ENCODE measurements at places on chromosomes 4 and X.

DNA sequence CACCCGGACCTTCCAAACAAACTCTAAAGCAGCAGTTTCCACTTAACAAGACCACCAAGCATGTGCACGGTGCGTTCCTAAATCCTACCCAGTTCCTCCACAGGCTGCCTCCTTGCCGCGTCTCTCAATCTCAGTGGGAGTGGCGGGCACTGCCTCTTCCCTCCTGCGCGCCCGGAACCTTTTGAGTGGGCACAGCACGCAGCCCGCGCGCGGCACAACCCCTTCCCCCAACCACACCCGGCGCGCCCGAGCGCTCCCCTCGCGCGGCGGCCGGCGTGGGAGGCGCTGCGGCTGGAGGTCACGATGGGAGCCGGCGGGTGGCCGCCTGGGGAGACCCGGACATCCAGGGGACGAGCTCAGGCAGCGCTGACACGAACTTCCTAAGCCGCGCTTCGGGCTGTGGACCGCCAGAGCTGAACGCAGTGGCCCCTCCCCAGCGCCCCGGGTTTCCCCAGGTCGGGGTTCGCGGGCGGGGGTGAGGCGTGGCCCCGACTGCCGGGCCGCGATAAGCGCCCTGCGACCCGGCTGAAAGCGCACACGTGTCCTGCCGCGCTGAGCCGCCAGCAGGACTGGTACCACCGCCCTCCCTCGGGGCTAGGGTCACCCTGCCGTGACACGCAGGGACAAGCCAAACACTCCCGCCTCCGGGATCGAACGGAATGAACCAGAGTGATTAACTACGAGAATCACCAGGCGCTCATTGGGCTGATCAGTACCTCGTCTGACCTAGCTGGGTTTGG lies at the start of gene ABCG2:
ABCG2 (minus strand) TSS at position 151 of the 740 bp plus-strand sequence. CDS start 18,644 bp downstream, outside the sequence.
- peak; percentile 72 for DNase-seq

- DNase-seq, result peak; percentile 49
These were observed 2.0 kb downstream of the ARSJ start for GRCh38 chr4:113977526-113977855.

DNA sequence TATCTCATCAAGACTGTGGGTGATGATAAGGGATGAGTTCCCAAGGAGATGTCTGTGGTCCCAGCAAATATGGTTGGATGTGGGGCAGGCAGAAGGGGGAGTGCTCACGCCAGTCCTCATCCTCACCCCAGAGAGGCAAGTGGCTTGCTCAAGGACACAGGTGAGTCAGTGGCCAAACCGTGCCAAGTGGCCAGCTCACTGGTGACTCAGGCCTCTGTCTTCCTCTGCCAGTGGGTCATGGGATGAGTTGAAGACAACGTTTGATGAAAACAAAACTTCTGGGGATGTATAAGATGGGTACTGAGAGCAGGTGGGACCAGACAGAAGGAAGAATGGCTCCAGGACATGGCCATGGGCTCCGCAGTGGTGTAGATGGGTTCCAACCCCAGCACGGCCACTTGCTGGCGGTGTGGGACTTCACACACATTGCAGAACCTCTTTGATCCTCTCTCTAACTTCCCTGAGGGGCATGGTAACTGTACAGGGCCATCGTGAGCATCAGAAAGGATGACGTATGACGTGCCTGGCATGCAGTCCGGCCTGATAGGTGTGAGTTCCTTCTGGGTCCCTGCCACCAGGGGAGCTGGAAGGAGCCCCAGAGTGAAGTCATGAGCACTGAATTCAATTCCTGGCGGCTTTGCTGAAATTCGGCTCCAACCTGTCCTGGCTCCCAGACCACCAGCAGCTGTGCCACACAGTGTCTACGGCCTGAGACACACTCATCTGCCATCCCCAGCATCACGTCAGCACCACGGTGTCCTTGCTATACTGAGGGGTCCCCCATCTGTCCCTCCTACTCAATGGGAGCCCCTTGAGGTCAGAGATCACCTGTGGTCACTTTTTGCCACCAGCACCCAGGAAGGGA lies 41.3 kb upstream of the GPR78 start:
- peak; percentile 93 for DNase-seq

DNA sequence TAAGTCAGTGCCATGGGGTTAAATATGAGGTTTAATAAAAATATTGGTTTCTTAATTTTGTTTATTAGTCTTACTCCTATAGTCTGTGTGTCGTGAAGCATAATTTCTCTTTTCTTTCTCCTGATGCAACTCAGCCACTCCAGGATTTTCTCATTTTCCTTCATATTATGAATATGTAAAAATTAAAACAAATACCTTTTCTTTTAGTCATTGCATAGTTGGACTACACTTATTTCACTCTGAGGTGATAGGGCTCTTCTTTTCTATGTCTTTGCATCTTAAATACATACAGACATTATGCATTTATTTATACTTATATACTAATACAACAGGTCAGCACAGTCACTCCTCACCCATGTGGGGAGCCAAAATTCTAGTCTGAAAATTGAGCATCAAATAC lies 19.1 kb downstream of the GALNT7 start:
- no peak for DNase-seq

- no peak for DNase-seq
These were observed 200.0 kb downstream of the BCOR start for GRCh38 chrX:39897741-39898097.

DNA sequence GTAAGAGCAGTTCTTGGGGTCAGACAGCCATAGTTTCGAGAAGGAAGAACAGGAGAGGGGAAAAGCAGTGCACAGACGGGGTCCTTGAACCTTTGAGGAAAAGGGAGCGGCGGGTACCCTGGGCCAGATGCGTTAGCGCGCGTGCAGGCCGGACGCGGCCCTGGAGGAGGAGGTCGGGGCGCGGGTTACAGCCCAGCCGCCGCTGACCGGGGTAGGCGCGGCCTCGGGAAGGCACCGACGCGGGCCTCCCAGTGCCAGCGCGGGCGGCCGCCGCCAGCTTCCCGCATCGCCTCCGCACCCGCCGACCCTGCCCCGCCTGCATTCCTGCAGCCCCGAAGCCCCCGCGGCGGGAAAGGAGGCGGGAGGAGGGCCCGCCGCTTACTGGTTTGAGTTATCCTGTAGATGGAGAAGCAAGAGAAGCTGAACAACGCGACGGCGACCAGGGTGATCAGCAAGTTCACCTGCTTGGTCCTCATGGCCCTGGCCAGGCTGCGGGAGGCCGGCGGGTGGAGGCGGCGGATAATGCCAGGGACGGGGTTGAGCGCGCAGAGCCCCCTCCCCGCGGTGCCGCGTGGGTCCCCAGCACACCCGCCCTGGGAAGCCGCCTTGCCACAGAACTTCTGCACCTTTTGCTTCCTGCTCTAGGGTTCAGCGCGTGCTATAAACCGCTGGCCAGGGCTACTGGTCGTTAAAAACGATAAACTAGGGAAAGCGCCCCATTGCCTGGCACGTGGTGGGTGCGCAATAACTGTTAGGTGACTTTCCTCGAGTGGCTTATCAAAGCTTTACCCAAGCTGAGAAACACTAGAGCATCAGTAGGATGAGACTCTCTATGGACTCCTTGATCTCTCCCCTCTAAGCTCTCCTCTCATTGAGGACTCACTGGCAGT lies at the start of gene MGAT4D:
MGAT4D (minus strand) TSS at position 547 of the 890 bp plus-strand sequence; CDS start at position 476, 71 bp downstream.
- no peak for DNase-seq

DNA sequence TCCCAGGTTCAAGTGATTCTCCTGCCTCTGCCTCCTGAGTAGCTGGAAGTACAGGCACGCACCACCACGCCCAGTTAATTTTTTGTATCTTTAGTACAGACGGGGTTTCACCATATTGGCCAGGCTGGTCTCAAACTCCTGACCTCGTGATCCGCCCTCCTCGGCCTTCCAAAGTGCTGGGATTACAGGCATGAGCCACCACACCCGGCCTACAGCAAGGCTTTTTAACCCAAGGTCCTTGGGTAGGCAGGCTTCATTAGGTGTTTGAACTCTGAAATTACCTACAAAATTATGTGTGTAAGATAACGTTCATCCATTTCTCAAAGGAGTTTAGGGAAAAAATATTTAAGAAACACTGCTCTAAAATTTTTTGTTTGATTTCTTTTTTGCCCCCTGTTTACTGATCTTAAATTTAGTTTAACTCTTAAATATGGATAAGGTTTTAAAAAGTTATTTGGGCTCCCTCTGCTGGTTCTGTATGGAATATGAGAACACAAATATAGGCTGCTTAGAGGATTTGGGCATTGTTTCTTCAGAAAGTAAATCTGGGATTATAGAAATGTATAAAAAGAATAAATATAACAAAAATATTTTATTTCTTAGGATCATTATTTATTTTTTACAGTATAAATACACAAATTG lies 92.8 kb downstream of the CBR4 start:
- DNase-seq, result peak; percentile 60

- DNase-seq, result peak; percentile 55
These were observed 21.4 kb upstream of the NOX1 start for GRCh38 chrX:100895365-100896075.

GRCh38 chrX:53294024-53294648 lies 12.8 kb upstream of the IQSEC2 start:
- DNase-seq, result peak; percentile 30

- DNase-seq, result no peak
These were observed 21.4 kb upstream of the SMIM14 start for GRCh38 chr4:39660045-39660444.

DNA sequence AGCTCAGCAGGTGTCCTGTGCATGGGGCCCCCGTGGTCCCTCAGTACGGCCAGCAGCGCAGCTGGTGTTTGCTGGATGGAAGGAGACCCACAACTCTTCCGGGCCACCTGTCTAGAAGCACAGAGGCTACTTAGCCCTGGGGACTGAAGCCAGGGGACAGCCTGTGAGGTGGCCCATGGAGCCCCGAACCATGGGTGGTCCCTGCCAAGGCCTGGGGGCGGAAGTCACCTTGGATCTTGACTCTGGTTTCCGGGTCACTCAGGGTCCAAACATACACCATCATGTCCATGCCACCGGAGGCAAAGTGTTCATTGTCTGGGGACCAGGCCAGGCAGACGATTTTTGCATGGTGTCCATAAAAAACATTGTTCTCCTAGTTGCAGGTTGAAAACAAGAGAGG lies 39.5 kb downstream of the WDR1 start:
- no peak for DNase-seq

- no peak for DNase-seq
These were observed 473.0 kb downstream of the SPRY1 start for GRCh38 chr4:123869286-123870215.

Data from RKO (cell line).